ENCODE measurements at places on chromosomes 3 and 15.
A peak's percentile ranks its signal among the peaks of the same experiment; 100 is the strongest.

GRCh38 chr3:54042259-54042823, 80.0 kb upstream of the CACNA2D3 start:
- DNase-seq, result no peak

DNA sequence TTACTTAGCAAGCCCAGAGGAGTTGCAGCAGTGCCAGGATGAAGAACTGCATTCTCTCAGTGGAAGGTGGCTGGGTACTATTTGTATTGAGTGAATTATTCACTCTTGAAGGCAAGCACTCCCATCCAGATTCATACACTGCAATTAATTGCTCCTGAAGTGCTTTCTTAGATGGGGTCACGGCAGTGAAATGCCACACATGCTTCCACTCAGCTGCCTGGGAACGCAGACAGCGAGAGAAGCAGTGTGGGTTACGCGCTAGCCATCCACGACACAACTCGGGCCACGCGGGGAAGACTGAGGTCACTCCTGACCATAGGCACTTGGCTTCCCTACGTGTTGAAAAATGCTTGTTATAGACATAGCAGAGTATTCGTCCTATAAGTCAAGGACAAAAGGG, 30.8 kb upstream of the LMCD1 start:
- DNase-seq, result no peak

DNA sequence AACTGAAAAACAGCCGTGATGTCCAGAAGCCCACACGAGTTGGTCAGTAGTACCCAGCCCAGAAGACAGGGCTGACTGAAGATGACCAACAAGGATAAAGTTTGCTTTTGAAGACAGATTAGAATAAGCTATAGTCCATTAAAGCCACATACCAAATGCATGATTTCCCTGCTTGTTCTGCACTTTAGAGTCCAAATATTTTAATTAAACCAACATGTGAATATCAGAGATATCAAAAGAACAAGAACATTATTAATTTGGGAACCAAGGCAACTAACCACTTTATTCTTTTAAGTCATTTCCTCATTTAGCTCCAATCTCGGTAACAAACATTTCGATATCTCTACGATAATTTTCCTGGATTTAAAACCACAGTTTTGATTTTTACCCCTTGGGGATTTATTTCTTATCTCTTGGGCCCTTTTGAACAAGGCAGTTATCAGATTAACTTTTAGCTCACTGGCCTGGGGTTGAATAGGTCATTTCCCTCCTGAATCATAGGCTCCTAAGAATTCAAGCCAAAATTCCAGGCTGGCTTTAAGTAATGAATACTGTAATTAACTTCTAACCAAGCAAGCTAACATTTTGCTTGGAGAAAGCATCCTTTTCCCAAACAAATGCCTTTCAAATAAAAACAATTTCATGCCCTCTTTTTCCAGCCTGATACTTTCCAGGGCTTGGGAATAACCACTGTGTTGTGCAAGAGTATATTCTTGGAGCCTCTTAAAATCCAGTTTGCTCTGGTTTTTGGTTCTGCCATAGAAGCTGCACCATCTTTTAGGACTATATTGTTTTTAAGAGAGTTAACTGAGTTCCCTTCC, 102.9 kb upstream of the NR2E3 start:
- peak; percentile 33 for DNase-seq

- DNase-seq, result no peak
These were observed 541.3 kb downstream of the UNC13C start for GRCh38 chr15:54519577-54519976.

- DNase-seq, result no peak
These were observed 49.2 kb downstream of the CAPN7 start for GRCh38 chr3:15255215-15255614.

- no peak for DNase-seq
These were observed 125.8 kb downstream of the OXSM start for GRCh38 chr3:25915673-25916072.

DNA sequence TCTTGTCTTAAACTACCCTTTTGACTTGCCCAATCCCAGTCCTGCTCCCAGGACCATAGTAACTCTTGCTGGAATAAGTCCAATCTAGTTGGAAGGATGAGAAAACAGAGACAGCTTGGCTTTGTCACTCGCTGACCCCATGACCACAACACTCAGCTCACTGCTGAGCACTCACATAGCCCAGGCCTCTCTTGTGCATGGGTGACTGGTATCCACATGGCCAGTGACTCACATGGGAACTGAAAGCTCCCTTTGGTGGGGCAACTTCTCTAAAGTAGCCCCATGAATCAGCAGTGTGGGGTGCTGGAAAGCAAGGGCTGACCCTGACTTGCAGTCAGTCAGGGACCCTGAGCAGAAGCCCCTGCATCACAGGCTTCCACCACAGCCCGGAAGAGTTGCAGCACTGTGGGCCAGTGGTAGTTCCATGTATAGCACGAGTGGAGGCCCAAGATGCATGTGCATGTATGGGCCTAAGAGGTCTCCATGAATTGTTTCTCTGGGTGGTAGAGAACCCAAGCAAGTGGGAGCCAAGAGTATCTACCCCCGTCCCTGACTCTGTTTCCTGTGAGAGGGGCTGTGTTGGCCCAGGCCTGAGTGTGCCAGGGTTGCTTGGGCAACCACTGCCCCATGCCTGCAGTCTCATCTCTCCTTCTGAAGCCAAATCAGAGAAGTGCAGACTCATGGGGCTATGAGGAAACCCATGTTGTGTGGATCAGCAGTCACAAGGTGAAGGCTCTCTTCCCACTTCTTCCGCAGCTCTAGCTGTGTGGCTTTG, 62.1 kb upstream of the XCR1 start:
- peak; percentile 97 for DNase-seq

- no peak for DNase-seq
These were observed 110.1 kb downstream of the MAP2K5 start for GRCh38 chr15:67652586-67652985.

DNA sequence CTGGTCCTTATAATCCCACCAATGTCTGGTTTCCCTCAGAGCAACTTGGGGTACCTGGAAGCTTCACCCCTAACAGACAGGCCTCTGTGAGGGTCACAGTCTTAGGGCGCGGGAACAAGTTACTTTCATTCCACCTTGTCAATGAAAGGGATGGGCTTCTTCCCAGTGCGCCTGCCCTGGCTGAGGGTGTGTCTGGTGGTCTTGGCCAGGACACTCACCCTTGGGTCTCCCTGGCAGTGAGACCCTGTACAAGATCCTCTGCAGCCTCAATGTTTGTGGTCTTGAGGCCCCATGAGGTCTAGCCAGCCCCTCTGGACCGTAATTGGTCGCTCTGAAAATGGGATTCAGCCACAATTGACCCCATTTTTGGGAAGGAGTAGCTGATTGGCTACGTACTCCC, 40.2 kb downstream of the SMAD6 start:
- no peak for DNase-seq

GRCh38 chr3:72924055-72924454, 36.2 kb downstream of the GXYLT2 start:
- DNase-seq, result peak; percentile 5

- DNase-seq, result peak; percentile 61
These were observed 4.8 kb downstream of the UBE2E1 start for GRCh38 chr3:23810343-23811184.

DNA sequence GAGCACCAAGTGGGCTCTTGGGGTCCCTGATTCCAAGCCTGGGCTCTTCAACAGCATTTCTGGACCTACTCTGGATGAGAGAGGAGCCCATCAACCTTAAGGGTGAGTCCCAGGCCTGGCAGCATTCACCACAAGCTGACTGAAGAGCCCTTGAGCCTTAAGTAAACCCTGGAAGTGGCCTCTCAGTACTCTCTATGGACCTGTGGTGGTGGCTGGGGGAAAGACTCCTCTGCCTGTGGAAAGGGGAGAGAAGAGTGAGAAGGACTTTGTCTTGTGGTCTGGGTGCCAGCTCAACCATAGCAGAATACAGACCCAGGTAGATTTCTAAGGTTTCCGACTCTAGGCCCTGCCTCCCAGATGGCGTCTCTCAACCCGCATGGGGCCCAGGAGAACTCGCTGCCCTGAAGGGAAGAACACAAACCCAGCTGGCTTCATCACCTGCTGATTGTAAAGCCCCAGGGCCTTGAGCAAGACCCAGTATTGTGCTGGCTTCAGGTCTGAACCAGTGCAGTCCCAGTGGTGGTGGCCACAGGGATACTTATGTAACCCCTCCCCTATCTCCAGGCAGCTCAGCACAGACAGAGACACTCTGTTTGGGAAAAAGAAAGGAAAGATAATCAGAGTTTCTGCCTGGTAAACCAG, 71.4 kb downstream of the TFDP2 start:
- DNase-seq, result no peak

DNA sequence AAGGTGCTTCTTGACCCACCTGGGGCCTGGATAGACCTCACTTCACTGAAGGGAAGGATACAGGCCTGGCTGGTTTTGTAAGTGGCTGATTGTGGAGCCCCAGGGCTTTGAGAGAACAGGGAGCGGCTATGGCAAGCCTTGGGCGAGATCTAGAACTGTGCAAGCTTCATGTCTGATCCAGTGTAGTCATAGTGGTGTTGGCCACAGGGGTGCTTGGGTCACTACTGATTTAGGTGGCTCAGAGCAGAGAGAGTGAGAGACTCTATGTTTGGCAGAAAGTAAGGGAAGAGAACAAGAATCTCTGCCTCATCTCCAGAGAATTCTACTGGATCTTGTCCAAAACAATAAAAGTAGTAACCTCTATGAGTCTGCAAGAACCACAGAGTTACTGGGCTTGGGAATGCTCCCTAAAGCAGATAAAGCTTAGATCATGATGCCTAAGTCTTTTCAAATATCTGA, 394.2 kb upstream of the EPHA3 start:
- peak; percentile 1 for DNase-seq

GRCh38 chr3:14299767-14300166, 102.6 kb upstream of the SLC6A6 start:
- no peak for DNase-seq

DNA sequence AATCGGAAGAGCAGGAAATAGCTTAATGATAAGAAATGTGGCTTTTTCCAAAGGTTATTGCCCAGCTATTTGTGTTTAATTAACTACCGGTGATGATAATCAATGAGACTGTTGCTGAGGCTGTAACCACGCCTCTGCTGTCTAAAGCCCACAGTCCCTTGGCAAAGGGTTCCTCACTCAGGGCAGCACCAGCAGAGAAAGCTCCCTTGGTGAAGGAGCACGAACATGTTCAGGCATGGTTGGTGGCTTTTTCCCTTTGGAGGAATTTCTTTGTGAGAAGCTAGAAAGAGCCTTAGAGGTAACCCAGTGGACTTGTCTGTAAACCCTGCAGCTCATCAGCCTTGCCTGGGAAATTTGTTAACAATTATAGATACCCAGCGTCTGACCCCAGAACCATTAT, 7.5 kb upstream of the ST6GAL1 start:
- DNase-seq, result no peak

DNA sequence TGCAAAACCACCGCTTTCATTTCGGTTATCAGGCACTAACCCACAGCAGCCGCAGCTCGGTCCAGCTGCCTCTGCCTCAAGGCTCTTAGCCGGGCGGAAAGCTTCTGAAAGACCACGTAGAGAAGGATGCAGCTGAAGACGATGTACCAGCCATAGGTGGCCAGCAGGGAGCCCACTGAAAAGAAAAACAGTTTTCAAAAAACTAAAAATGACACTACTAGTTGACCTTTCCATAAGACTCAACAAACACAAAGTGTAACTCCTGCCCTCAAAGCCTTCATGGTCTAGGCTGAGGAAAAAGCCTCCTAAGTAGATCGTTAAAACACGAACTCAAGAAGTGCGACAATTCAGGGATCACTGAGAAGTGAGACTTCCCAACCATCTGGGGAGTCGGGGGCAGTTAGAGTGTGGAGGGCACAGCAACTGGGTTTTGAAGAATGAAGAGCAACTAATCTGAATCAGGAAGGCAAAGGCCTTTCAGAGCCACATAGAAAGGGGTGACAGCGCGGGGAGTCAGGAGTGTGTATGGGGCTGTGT, 716 bp downstream of the SELENOS start:
- peak; percentile 67 for DNase-seq

GRCh38 chr15:33600212-33600611, 289.4 kb downstream of the RYR3 start:
- DNase-seq, result no peak

GRCh38 chr3:53845881-53846133, 412 bp downstream of the CHDH start:
- DNase-seq, result no peak

- no peak for DNase-seq
These were observed 26.3 kb downstream of the SYNPR start for GRCh38 chr3:63304421-63304820.

GRCh38 chr3:11632966-11633365, 10.7 kb downstream of the VGLL4 start:
- no peak for DNase-seq

DNA sequence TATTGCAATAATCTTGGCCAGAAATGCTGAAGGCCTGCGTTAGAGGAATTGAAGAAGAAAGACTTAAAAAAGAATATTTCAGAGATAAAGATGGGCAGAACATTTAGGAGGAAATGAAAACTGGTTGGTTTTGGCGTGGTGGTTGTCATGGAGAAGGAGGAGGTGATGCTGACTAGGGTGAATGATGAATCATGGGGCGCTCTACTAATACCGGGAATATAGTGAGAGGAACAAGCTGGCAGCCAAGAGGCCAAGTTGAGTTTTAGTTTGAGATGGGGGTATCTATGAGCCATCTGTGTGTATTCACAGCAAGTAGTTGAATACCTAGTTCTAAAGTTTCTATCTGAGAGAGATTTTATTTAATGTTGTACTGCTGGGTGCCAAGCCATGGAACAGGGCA, 6.8 kb upstream of the GAP43 start:
- DNase-seq, result no peak

- DNase-seq, result peak; percentile 98
These were observed 32.9 kb downstream of the B3GNT5 start for GRCh38 chr3:183285828-183286457.

GRCh38 chr3:112390783-112391641, 58.1 kb downstream of the CD200 start:
- peak; percentile 92 for DNase-seq

DNA sequence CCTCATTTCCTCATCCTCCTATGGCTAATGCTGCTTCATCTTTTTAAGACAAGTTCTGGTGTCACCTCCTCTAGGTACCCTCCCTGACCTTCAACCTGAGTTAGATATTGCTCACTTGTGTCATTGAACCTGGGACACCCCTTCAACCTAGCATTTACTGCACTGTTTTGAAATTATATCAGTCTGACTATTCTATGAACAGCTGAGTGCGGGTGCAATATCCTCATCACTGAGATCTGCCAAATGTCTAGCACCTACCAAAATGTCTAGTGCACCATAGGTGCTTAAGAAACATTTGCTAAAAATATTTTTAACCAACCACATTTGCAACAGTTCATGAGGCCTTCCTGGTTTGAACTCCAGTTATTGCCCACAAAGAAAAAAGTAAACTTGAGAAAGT, 34.5 kb downstream of the RETNLB start:
- DNase-seq, result no peak

GRCh38 chr3:179463319-179463718, 12.0 kb upstream of the GNB4 start:
- no peak for DNase-seq

DNA sequence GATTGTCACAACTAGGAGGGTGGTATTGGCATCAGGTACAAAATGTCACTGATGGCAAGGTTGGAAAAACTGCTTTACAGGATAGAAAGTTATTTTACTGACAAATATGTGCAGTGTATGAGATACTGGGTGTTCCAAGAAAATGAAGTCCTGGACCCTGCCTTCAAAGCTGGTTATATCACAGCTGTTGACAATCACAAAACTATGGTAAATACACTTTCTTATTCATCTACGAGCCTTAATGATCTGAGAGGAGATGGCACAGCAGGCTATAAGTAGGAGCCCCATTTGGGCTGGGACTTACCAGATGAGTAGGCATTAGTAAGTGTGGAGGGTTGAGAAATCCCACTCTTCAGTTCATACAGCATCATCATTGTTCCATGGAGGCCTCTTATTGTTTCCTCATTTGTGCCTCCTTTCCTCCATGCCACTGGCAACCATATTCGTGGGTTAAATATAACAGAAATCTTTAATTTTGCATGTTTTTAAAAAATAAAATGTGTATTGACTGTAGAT, 66.9 kb downstream of the CMTM8 start:
- no peak for DNase-seq

All from ELR (cell line).